ENCODE measurements at places on chromosomes 3 and 15.
A peak's percentile ranks its signal among the peaks of the same experiment; 100 is the strongest.

DNA sequence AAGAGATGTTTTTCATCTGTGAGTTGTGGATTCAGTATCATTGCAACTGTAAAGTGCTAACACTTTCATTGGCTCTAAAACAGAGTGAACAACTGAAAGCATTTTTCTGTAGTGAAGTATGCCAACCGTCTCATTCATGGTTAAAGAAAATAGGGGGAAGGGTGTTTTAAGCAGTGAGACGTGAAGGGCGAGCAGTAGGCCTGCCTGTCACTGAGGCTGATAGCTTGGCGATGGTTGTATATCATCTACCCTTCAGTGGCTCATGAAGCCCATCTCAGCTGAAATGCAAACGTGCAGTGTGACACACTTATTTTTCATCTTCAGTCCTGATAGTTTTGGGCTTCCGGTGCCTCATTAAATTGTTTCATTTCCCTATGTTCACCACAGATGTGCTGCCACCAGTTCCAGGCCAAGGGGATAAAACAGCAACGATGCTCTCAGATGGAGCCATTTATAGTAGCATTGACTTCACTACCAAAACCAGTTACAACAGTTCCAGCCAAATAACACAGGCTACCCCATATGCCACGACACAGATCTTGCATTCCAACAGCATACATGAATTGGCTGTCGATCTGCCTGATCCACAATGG lies 562.0 kb downstream of the ROBO2 start:
- no peak for DNase-seq

GRCh38 chr3:115245438-115245837 lies 98.3 kb upstream of the ZBTB20 start:
- no peak for DNase-seq

GRCh38 chr15:49223536-49224274 lies 53.7 kb downstream of the GALK2 start:
- no peak for DNase-seq

DNA sequence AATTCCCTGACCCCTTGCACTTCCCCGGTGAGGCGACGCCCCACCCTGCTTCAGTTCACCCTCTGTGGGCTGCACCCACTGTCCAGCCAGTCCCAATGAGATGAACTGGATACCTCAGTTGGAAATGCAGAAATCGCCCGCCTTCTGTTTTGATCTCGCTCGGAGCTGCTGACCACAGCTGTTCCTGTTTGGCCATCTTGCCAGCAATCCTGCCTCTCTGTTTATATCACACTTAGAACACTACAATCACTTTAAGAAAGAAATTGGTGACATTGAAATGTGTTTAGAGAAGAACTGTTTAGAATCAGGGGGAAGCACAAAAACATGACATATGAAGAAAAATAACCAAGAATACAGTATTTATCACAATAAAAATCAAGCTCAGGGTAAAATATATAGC lies 127.5 kb upstream of the SUCLG2 start:
- no peak for DNase-seq

DNA sequence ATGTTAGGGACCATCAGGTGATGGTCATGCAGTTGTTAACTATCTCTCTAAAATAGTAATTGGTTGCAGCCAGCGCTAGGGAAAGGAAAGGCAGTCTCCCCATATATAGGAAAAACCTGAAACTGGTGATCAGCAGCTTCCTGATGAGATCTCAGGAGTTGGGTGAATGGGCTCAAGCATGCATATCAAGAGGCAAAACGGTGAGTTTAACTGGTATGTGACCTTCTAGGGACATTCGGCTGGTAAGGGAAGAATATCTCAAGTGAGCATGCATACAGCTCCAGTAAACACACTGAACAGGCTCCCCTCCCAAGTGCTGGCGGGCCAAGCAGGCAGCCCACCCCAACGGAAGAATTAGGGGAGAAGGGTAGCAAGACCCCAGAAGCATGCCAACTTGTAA lies 49.3 kb upstream of the ROBO2 start:
- no peak for DNase-seq

- DNase-seq, result no peak
Observed at GRCh38 chr3:183898028-183898431, 13.3 kb upstream of the PARL start.

GRCh38 chr3:166837535-166837934 lies 542.6 kb downstream of the ZBBX start:
- DNase-seq, result no peak

DNA sequence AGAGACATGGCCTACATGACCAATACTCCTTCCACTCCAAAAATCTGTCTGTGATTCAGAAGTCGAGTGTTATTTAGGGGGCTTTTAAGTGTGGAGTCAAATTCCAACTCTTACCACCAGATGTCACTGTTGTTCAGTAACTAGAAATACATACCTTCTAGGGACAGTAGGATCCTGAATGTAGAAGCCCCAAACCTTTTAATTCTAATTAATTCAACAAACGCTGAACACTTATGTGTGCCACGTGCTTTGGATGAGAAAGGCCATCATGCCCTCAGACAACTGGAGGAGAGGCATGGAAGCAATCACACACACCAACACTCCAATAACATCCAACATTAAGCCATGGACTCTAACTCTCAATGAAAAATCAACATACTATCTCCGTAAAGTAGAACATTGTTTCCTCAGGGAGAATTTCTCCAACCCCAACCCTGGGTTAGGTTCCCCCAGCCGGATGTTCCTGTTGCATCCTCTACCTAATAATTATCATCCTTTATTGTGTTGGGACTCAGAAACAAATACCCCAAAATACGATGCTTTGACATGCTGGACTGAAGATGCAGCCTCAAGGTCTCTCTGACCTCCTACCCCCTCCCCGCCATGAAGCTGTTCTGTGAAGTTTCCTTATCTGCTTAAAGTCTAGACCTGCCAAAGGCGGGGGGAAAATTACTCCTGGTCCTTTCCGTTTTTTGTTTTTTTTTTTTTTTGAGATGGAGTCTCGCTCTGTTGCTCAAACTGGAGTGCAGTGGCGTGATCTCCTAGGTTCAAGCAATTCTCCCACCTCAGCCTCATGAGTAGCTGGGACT lies 8.0 kb upstream of the CCDC13 start:
- no peak for DNase-seq

DNA sequence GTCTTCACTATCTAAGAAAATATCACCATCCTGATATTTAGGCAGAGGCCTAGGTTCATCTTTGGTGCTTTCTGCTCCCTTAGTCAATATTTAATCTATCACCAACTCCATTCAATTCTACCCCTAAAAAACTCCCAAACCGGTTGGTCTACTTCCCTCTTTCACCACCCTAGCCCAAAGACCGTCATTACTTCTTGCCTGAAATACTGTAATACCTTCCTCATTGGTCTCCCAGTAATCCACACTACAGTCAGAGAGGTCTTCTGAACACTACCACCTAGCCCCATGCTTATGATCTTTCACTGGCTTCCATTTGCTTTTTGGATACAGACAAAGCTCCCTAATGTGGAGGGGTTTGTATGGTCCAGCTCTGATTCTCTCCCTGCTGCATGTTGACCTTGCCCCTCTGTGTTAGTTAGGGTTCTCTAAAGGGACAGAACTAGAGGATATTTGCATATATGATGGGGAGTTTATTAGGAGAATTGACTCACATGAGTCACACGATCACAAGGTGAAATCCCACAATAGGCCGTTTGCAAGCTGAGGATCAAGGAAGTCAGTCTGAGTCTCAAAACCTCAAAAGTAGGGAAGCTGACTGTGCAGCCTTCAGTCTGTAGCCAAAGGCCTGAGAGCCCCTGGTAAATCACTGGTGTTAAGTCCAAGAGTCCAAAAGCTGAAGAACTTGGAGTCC lies 36.4 kb upstream of the ATP2C1 start:
- DNase-seq, result no peak

DNA sequence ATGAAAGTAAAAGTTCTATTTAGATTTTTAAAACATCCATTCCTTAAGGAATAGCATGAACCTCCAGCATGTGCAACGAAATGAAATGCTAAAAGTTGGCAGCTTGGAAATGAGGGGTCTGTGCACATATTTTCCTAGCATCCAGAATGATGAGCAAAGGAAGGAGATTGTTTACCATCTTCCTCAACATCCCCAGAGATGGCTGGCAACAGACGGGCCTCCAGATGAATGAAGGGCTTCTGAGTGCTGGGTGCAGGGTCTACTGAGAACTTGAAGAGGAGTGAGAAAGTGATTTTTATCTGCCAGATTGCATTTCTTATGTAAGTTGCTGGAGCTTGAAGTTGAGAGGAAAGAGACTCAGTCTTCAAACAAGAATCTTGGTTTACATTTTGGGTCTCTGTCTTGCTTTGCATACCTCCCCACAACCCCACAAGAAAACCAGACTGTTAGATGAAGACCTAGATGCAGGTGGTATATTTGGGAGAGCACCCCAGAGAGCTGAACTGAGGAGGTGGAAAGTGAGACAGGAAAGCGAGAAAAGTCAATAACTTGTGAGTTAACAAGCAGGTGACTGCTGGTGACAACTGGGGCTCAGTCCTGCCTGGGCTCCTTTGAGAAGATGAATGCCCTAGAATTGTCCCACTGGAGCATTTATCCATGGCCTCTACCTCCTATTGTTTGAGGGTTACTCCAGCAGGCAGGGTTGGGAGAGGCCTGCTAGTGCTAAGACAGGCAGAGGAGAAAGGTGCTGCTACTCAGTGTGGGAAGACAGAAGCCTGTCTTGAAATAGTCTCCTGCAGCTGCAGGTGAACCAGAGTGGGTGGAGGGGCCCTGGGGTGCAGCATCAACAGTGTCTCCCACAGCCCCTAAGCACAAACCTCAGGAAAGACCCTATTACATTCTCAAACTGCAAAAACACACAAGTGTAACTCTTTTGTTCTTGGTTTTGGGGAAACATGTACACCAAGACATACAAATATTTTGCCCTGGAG lies 10.5 kb upstream of the CCK start:
- DNase-seq, result no peak

DNA sequence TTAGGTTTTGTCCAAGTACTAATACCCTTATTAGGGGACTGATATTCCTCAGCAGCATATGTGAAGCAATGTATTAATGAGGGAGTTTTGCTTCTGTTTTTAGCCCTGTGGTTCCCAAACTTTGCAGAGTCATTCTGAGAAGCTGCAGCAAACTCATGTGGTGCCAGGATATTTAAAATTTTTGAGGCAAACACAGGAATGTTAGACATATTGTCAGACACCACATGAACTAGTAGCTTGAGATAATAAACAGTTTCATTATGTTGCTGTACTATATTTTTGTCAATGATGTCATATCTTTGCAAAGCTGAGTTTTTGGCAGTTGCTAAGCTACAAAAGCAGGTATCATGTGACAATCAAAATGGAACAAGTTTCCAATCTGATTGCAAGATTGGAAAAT lies 36.6 kb downstream of the ATP6V1A start:
- no peak for DNase-seq

- no peak for DNase-seq
Observed at GRCh38 chr15:85000937-85001336, 19.3 kb downstream of the PDE8A start.

DNA sequence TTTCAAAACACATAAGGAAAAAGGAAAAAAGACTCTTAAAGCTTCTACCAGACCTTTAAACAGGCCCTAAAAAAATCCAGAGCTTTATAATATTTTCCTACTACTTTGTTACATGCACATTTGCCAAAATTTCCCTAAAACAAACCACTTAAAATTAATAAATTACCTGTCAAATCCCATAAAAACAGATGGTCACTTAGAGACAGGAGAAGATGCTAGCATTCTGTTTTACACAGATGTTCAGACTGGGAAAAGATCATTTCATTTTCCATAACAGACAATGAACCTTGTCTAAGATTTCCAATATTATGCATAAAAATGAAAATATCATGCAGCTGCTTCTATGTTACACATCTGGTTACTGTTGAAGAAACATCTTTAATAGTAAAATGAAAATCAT lies 66.6 kb downstream of the SUCLG2 start:
- no peak for DNase-seq

DNA sequence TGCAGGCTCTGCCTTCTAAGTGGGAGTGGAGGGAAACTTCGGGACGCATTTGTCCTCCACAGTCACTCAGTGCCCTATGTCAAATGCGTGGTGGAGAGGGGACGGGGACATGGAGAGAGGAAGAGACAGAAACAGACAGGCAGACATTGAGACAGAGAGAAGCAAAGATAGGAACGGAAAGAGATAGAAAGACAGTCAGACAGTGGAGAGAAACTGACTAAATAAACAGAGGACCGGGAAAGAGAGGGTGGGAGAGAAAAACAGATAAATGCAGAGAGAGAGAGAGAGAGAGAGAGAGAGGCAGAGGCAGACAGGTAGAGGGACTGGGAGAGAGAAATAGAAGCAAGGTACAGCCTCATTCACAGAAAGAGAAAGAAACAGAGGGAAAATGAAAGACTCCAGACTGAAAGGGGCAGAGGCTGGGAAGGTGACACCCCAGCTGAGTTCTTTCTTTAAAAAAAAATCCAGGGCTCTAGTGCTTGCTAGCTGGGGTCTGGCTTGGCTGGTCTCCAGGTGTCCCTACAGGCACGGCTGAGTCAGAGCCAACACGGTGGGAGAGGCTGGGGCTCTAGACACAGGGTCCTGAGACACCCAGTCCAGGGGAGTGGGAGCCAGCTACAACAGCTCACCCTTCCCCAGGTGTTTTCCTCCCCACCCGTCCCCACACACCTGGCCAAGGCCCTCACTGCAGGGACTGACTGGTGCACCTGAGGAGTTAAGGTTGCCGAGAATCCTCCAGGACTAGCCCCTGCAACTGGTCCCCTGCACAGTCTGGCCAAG lies 506.1 kb upstream of the PROK2 start:
- DNase-seq, result no peak

- no peak for DNase-seq
Observed at GRCh38 chr3:46406443-46406787, 451 bp downstream of the CCR5AS start.

- no peak for DNase-seq
Observed at GRCh38 chr15:69590932-69591524, 138.4 kb downstream of the RPLP1 start.

DNA sequence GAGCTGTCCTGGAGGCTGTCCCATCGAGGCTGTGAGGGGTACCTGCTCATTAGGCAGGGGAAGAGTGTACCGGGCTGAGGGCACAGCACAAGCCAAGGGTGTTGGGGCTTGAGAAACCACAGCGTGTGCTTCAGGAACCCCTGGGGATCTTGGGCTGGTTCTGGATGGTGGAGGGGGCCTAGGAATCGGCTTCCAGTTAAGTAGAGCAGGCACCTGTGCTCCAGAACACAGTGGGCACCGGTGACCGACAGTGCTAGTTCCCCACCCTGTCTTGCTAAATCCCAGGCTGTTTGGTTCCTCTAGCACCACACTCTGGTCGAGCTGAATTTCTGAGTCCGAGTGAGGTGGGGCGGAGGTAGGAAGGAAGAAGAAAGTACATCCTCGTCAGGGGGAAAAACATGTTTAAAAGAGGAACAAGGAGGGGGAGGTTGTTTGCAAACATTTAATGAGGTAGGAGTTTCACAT lies 29.1 kb downstream of the SLC6A6 start:
- no peak for DNase-seq

GRCh38 chr15:90036806-90037510 lies 35.8 kb downstream of the ZNF710 start:
- DNase-seq, result peak; percentile 12

- no peak for DNase-seq
Observed at GRCh38 chr3:106485802-106486201, 617.0 kb upstream of the CBLB start.

GRCh38 chr3:46090161-46090591 lies 62.9 kb upstream of the XCR1 start:
- no peak for DNase-seq

GRCh38 chr3:84974347-84974746 lies 15.6 kb downstream of the CADM2 start:
- DNase-seq, result no peak
